ENCODE measurements at places on chromosomes 12 and 14.

GRCh38 chr12:13950502-13950901 lies 30.9 kb downstream of the GRIN2B start:
- DNase-seq = no peak

DNA sequence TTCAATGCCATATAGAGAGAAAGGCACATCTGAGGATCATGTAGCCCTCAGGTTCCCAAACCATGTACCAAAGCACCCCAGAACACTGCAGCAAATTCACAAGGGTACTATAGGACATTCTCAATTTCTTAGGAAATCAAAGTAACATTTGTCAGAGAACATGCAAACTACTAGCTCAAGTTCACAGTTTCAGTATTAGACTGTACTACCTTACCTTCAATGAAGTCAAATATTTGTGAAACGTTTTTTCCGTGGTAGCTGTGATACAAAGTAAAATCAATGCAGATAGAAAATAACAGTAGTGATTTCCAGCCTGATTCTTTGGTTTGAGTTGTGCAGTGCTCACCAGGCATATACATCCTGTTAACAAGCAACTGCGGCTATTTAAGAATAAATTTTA lies 197.1 kb downstream of the MED13L start:
- DNase-seq = no peak

DNA sequence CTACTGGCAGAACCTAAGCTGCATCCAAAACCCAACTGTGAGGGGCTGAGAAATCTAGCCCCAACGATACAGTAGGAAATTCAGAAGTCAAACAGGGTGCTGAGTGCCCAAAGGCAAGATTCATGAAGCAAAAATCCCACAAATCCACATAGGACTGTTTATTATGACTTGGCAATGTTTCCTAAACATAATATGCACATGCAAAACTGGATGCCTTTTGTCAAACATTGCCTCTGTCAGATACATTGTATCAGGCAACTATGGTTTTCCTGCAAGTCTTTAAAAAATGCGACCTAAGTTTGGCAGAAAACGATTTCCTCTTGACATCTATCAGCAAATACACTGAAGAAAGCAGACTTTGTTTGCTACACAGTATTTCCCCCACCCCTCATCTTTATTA lies 27.3 kb upstream of the YARS2 start:
- DNase-seq = no peak

DNA sequence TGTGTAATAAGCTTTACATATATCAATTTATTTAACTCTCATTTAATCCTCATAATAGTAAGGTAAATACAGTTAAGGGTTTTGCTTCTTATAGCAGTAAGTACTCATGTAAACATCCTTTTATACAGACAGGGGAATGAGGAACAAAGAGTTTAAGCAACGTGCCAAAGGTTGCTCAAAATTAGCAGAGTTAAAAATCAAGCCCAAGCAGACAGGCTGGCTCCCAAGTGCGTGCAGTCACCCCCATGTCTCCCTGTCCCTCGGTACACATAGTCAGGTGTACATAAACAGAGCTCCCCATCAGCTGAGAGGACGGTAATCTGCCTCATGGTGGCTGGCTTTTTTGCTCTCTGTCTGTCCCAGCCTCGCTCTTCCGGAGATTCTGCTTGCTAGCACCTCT lies 126.4 kb downstream of the DERA start:
- DNase-seq = no peak

GRCh38 chr12:94207849-94208621 lies 59.7 kb downstream of the PLXNC1 start:
- no peak for DNase-seq

- no peak for DNase-seq
Observed at GRCh38 chr12:68374307-68374982, 42.3 kb upstream of the MDM1 start.

- DNase-seq = no peak
Observed at GRCh38 chr14:29906256-29906870, 21.3 kb downstream of the PRKD1 start.

DNA sequence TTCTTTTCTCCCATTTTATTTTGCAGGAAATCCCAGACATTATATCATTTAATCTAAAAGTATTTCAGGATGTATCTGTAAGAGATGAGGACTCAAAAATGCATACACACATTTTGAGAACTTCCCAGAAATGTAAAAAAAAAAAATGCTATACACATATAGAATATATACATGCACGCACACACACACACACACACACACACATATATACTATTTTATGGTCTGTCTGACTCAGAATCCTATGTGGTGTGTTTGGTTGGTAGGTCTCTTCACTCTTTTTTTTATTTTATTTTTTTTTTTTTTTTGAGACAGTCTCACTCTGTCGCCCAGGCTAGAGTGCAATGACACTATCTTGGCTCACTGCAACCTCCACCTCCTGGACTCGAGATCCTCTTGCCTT lies 65.5 kb downstream of the FBXO34 start:
- DNase-seq = no peak

All from activated CD8-positive, alpha-beta memory T cell treated with anti-CD3 and anti-CD28 coated beads for 48 hours (primary cell).